ENCODE measurements at places on chromosomes 5 and 9. TPM values are rescaled to one million over a fixed set of nuclear protein-coding genes. Genes with fewer than 3 reads are reported as not detected.

Gene IL4
- not detected for total RNA-seq

Gene SH3GL2
- total RNA-seq: not detected

- no peak for DNase-seq
Observed at GRCh38 chr5:138725153-138725817, 27.9 kb upstream of the CTNNA1 start.

DNA sequence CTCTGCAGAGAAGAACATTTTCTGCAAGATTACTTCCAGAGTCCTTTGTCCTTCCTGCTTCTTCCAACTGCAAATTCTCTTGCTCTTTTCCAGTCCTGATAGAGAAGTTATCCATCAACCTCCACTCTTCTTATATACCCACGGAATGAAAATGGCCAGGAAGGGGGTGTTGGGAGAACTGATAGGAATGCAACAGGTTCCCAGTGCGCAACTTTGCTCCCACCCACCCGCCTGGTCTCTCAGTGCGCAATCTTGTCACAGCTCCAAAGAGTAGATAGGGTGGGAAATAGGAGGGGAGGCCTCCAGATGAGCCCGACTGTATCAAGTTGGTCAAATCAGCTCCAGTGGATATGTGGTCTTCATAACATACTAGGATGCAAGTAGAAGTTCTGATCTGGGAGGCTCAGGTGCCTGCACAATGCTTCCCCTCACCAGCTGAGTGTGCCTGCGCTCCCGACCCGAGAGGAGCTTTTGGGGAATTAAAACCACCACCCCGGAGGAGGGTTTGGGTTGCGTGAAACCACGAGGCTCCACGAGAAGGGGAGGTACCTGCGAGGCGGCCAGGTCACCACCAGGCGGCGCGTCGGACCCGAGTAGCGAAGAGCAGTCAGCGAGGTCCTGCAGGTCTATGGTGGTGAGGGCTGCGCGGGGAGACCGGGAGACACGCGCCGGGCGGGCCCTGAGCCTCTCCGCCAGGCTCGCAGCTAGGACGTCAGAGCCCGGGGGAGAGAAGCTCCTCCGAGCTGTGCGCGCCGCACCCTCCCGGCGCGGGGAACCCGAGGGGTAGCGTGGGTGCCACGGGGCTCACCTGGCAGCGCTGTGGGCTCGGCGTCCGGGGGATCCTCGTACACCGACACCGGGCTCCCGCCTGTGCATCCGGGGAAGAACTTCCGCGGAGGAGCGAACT lies 835 bp downstream of the MCIDAS start:
- DNase-seq: peak; percentile 43

DNA sequence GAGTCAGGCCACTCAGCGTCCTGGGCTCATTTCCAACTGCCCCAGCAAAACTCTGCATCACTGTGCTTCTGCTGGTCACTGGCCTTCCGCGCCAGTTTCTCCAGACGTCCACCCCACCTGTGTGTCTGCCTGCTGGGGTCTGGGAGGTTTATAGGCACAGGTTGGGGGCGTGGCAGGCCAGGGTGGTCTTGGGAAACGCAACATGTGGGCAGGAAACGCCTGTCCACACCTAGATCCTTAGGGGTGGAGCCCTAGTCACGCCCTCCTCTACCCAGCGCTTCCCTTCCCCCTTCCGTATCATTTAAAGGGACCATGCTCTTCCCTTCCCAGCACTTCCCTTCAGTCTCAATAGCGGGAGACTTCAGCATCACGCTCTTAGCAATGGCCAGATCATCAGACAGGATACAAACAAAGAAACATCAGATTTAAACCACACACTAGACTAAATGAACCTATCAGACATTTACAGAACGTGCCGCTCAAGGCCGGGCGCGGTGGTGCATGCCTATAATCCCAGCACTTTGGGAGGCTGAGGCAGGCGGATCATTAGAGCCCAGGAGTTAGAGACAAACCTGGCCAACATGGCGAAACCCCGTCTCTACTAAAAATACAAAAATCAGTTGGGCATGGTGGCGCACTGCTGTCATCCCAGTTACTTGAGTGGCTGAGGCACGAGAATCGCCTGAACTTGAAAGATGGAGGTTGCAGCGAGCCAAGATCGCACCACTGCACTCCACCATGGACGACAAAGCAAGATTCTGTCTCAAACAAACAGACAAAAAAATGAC lies 11.8 kb upstream of the BTNL9 start:
- DNase-seq: no peak

Gene SLC44A1
- total RNA-seq: 30.5 TPM

Gene ABLIM3
- total RNA-seq: 75.5 TPM

DNA sequence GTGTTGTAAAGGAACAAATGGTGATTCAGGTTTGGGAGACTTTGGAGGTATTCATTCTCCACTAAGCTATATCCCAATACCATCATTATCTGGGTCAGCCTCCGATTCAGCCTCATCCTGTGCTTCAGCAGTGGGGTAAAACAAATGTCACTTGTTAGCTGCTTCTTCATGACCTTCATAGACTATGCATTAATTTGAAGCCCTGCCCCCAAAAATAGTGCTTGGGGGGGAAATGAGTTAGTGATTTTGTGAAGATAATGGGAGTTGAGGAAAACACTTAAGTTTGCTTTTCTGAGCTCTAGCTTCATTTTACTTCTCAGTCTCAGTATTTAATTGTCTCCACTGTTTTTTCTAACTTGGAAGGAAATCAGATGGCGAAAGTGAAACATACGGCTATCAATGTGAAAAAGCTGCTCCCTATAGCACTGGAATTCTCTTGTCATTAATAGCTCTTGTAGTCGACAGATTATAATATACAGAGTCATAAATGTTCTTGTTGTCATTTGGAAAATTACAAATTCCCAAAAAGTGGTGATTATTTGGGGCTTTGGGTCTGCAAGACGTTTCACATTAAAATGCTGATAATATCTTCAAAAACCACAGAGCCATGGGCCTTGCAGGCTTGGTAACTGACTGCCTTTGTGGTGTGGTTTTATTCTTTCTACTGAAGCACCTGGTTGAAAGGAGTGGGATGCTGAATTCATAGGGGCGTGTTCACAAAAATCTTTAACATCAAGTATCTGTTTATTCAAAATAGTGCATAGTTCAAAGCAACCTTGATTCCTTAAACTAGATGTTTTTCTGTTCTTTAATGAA lies 40.0 kb downstream of the PIK3R1 start:
- no peak for DNase-seq

DNA sequence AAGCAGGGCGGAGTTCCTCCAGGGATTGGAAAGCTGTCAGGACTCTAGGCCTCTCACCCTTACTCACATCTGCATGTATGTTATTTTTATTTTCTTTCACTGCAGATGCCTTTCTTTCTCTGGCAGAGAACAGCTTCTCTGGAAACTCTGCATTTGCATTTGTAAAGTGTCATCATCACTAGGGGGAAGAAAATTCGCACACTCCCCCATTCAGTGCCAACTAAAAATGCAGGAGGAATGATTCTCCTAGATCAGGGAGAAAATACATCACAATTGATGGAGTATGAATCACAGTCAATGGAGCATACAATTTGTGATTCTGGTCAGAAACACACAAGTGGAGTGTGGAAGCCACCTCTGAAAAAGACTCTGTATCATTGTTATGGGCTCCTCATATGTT lies 351.4 kb upstream of the FTMT start:
- DNase-seq: no peak

DNA sequence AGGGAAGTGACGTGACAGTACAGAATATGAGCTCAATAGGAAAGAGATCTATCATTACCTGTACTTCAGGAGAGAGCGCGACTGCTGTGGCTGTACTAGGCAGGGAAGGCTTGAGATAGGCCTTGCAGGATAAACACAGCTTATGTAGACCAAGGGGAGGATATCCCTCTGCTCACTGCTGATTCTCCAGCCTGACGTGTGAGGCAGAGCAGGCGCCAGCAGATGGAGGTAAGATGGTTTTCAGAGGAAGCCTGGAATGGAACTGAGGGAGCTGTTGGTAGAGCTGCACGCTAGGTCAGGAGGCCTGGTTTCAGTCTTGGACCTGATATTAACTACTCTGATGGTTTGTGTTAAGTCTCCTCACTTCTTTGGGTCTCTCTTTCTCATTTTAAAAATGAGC lies 291.4 kb downstream of the YTHDC2 start:
- no peak for DNase-seq

Gene MTRR
- total RNA-seq: 38.4 TPM

DNA sequence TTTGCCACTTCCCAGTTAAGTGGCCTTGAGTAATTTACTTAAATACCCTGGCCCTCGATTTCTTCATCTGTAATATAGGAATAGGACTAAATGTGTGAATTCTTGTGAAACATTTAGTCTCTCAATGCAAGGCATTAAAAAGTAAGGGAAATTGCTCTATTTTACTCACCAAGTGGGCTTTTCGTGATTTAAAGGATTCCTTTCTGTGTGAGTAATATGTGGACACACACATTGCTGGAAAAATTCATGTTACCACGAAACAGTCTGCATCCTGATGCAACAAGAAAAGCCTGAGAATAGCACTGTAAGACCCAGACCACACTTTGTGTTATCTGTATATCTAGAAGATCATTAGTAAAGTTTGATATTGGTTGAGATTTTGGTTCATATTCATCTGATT lies 1243.0 kb upstream of the CDH9 start:
- peak; percentile 48 for DNase-seq

DNA sequence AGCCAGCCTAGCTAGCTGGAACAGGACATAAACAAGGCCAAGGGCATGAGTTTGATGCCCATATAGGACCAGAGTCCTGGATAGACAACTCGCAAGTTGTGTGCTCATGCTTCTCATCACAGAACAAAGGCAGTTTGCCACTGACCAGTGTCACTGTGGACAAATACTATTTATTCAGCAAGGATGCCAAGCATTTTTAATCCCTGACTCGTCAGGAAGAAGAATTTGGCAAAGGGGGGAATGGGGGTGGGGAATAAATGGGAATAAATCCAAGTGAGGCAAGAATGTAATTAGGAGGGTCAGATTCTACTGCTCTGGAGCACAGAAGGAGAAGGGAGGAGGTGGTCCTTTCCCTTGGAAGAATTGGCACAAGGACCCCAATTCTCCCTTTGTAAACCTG lies 46.8 kb upstream of the ANKRD55 start:
- DNase-seq: peak; percentile 85

GRCh38 chr9:124808246-124808956 lies 31.5 kb downstream of the OLFML2A start:
- no peak for DNase-seq

Gene SYNPO
- 1.9 TPM for total RNA-seq

DNA sequence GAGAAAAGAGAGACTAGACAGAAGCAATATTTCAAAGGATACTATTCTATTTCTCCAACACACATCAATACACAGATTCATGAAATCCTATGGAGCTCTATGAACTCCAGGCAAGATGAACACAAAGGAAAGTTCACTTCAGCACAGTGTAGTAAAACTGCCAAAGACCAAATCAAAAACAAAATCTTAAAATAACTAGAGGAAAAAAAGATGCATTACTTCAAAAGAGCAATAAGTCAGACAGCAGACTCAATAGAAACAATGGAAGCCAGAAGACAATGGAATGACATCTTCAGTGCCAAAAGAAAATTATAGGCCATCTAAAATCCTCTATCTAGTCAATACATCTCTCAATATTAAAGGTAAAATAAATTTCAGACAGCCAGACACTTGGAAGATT lies 205.3 kb upstream of the TBC1D2 start:
- no peak for DNase-seq

DNA sequence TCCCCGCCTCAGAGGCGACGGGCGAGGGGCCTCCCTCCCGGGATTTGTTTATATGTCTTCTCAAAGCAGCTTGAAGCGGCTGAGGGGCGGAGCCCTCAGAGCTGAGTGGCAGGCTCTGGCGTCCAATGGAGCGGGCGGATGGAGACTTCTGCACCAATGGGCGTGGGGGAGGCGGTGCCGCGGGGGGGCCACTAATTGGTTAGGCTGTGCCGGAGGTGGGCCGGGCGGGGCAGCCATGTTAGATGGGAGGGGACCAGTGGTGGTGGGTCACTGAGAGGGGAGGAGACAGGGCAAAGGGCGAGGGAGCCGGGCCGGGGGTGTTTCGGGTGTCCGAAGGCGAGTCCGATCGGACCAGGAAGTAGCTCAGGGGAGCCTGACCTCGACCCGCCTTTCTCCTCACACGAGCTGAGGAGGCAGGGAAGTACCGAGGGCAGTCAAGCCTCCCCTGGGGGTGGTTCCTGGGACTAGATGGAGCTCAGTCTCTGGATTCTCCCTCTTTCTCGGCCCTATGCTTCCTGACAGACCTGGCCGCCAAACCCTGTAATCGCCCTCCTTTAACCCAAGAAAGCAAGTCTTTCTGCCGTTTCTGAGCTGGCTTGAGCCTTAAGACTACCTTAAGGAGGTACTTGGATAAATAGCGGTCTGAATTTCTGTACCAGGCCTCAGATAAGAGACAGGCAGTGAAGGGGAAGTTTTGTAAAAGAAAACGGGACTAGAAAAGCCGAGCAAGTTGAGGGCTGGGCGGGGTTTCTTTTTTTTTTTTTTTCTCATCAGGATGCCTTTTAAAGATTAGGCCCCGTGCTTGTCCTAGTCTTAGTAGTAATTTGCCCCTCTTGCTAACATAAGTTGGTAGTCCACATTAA lies 1.1 kb downstream of the CREBRF start:
- DNase-seq: peak; percentile 96

GRCh38 chr9:88090151-88090581 lies 48.1 kb downstream of the SPATA31C2 start:
- no peak for DNase-seq

- DNase-seq: no peak
Observed at GRCh38 chr5:135458921-135459331, 6.8 kb upstream of the TIFAB start.

- no peak for DNase-seq
Observed at GRCh38 chr5:149782018-149782894, 52.1 kb downstream of the PPARGC1B start.

- DNase-seq: no peak
Observed at GRCh38 chr5:170388818-170389549, at the start of gene KCNMB1. TSS of gene KCNMB1 (minus strand) at chr5:170389367. CDS start at chr5:170385447, 3,920 bp downstream.

Gene C9orf50
- total RNA-seq: not detected

Gene GBGT1
- total RNA-seq: 1.3 TPM

- no peak for DNase-seq
Observed at GRCh38 chr5:31135542-31135941, 57.9 kb upstream of the CDH6 start.

- no peak for DNase-seq
Observed at GRCh38 chr5:53010814-53011213, 21.7 kb downstream of the ITGA2 start.

Gene SLC22A4
- total RNA-seq: 5.6 TPM

- peak; percentile 51 for DNase-seq
Observed at GRCh38 chr9:137067860-137068538, 2.4 kb downstream of the SAPCD2 start.

DNA sequence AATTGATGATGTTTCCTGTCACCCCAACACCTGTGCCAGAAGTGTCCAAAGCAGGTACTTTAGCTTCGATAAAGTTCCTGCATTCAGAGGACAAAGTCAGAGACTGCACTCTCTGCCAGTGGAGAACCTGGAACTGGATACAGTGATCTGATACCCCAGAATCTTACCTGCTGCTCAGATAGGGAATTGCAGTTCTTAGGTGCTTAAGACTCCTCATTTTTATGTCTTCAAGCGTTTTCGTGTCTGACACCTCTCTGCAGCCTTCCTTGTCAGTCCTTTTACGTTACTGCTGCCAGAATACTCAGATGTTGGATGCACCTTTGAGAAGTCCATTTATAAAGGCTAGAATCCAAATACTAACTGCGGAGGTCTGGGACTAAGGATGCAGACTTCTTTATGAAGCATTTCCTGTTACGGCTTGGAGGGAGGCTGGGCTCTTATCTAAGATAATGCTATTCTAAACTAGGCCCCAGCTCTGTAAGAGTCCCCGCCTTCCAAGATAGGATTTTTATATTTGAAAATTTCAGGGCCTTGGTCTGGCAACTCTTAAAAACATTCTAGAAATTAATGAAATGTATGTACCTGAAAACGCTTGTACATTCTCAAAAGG lies 1.9 kb downstream of the ISOC1 start:
- DNase-seq: no peak

GRCh38 chr9:70229026-70229425 lies 29.8 kb upstream of the SMC5 start:
- peak; percentile 24 for DNase-seq

- DNase-seq: peak; percentile 58
Observed at GRCh38 chr9:70563431-70564204, 149.2 kb upstream of the KLF9 start.

Data from LHCN-M2 (cell line).